ENCODE measurements at places on chromosomes 7 and 10.

DNA sequence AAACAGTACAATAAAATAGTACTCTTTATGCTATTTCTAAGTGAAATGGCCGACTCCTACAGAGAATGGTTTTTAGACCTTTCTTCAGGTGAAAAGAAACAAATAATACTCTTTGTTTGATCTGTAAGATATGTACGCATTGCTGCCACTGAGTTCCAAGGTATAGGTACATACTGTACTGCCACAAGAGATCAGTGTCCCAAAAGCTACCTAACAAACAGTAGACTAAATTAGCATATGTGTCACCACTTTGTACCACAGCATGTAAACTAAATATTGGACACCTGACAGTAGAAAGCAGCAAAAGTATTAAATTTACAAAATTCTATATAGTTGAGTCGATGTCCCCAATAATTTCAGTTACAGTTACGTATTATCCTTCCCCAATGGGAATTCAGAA, 14.4 kb downstream of the MTPN start:
- DNase-seq: no peak

DNA sequence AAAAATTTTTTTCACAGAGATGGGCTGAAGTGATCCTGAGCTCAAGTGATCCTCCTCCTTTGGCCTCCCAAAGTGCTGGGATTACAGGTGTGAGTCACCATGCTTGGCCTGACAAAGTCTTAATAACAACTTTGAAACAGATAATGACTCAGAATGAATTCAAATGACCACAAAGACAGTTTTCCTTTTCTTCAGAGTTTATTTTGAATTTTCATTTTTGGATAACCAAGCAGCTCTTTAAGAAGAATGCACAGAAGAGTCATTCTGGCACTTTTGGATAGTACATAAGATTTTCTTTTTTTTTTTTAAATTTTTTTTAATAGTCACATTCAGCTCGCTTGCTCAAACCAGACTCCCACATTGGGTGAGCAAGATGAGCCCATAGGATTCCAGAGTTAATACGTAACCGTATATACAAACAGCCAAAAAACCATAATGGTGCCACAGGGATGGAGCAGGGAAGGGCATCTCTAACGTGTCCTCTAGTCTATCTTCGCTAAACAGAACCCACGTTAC, 43.0 kb upstream of the NMT2 start:
- no peak for DNase-seq

GRCh38 chr7:84895563-84895962, 291.3 kb downstream of the SEMA3D start:
- DNase-seq: no peak

DNA sequence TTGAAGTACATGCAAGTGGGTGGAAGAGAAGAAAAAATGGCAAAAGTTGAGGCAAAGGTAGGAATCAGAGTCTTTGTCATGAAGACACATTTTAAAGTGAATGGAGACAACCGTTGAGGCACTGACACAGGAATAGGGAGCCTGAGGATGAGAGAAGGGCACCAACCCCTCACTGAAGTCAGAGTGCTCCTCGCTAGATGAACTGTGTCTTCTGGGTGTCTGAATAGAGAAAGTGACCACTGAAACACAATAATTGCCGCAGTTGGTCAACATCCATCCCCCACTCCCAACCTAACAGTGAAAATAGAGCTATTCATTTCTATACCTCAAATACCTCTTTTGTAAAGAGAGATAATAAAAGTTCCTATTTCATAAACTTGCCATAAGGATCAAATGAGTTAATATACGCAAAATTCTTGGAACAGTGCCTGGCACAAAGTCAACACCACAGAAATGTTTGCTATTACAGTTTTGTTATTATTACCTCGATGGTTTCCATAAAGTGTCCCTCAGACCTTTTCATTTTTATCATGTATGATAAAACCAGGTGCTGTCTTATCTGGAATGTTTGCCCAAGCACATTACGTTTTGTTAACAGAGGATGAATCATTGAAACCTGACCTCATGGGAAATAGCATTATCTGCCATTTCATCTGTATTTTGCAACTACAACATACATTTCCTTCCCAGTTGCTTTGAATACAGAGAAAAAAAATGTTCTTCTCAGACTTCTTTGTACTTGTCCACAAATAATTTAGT, 61.8 kb upstream of the SP4 start:
- peak; percentile 27 for DNase-seq

GRCh38 chr10:27547047-27547446, 42.9 kb downstream of the RAB18 start:
- no peak for DNase-seq

DNA sequence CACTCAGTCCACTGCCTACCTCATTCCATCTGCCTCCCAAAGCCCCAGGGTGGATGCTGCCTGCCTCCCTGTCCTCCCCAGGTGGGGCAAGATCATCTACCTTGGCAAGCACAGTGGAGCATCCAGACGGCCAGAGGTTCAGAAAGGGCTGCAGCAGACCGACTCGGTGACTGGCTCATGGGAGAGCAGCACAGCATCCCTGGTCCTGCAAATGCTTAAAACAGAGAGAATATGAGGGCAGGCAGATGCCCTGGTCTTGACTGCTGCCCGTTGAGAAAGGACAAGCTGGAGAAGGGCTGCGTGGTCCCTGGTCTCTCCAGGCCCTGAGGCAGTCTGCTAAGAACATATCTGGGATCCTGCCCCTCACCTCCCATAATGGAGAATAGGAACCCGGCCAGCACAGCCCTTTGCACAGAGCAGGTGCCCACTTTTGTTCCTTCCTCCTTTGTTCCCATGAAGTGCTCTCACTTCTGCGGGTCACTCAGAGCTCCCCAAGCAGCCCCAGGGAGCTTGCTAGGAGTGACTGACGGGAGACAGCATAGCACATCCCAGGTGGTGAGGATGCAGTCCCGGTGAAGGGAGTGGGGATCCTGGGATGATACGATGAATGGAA, 1.4 kb downstream of the HPS1 start:
- no peak for DNase-seq

DNA sequence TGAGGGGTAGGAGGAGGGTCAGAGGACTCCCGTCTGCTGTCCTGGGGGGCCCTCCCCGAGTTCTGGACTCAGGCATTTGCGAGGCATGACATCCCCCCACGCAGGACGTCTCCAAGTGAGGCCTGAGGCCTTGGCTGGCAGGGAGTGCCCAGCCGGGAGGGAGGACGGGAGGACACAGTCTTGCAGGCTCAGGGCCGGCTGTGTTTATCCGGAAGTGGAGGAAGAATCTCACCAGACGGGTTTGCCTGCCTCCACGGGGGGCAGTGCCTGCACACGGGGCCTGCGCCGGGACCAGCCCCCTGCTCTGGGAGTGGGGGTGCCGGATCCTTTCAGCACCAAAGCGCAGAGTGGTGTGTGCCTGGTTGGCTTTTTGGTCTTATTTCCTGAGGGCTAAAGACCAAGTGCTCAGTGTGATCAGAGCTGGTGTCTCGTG, 10.9 kb downstream of the PWWP2B start:
- no peak for DNase-seq

DNA sequence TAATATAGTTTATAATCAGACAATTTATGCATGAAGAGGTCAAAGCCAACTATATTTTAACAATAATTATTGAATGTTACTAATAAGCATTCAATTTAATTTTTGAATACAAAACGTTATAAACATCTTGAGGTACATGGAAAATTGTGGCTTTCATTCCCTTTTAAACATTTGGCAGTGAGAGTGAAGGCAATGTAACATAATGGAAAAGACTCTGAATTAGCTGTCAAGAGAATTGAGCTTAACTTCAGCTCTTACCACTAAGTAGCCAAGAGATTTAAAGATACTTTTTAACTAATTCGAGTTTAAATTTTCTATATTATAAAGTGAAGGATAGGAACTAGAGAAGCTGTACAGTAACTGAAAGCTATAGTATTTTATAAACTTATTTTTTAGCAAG, 98.6 kb downstream of the SEMA3A start:
- DNase-seq: no peak

- DNase-seq: peak; percentile 75
These were observed 1.7 kb upstream of the ANKRD22 start for GRCh38 chr10:88853155-88853881.

GRCh38 chr10:114544045-114544659, 113.9 kb downstream of the ABLIM1 start:
- peak; percentile 9 for DNase-seq

- no peak for DNase-seq
These were observed 153.1 kb downstream of the ZNF365 start for GRCh38 chr10:62527019-62527827.

- DNase-seq: no peak
These were observed 23.2 kb upstream of the BMPR1A start for GRCh38 chr10:86733260-86733671.

GRCh38 chr10:53314876-53315275, 542.3 kb upstream of the MBL2 start:
- DNase-seq: no peak

DNA sequence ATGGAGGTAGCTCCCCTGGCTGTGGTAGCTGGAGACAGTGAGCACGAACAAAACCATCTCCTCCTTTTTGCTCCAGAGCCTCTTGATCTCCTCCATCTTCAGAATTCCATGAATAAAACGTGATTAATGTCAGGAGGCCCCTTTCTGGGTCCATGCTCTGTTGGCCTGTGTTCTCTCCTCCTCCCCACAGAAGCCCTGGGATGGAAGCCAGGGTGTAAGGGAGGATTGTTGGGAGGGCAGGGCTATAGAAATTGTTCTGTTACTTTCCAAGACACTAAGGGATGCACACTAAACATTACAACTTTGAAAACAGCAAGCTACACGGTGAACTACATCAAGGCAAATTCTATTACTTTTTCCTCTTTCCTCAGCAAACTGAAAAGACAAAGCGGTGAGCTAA, 96.3 kb downstream of the RNF216 start:
- DNase-seq: no peak

- no peak for DNase-seq
These were observed 28.6 kb upstream of the LANCL2 start for GRCh38 chr7:55336540-55336939.

- DNase-seq: no peak
These were observed 32.6 kb downstream of the NET1 start for GRCh38 chr10:5445006-5445405.

- peak; percentile 72 for DNase-seq
These were observed 13.7 kb downstream of the SRGN start for GRCh38 chr10:69101451-69102095.

- DNase-seq: peak; percentile 81
These were observed 778 bp upstream of the TRIM8 start for GRCh38 chr10:102643336-102644065.

Measured in KBM-7 (cell line).